ENCODE measurements at places on chromosomes 3 and 15.

DNA sequence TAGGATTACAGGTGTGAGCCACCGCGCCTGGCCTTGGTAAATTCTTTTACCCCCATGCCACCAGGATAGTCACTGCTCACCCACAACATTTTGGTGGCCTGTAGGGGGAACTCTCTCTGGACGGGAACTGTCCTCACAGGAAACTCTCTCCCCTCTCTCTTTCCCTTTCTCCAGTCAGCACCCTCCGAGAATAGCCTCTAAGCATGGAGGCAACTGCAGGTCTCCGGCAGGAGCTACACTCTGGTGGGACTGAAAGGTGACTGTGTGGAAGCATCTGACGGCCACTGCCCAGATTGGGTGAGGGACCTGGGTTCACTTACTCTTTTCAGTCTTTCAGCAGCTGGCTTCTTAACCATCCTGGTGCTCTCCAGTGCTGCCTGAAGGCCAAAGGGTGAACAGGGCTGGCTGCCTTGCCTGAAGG, 21.3 kb downstream of the TRANK1 start:
- no peak for DNase-seq

DNA sequence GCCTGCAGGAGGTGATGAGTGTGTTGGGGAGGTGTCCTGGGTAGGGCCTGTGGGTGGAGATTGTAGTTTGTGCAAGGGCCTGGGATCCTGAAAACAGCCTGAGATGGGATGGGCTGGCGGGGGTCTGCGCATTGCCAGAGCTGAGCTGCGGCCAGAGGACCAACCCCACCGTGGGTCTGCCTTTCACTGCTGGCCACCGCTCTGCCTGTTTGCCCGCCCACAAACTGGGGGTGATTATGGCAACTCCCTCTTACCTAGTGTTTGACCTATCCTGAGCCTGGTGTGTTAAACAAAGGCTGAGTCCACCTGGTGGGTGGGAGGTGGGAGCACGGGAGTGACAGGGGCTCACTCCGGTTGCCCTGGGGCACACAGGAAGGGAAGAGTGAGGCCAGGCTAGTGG, 9.8 kb downstream of the ABTB1 start:
- no peak for DNase-seq

GRCh38 chr15:78082743-78083110, 5.2 kb upstream of the TBC1D2B start:
- DNase-seq = no peak

DNA sequence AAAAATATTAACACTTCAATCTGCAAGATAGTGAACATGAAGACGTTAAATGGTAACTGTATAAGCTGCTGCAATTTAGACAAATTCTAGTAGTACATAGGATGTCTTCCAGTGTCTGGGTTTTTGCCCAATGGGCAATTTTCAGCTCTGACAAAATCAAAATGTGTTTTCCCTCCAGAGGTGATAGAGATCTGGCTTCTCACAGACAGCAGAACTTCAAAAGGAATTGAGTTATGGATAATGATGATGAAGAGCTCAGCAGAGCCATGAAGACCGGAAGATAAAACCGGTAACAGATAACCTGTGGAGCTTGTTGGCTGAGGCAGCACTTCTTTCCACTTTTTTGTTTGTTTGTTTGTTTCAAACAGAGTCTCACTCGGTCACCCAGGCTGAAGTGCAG, 89.4 kb upstream of the NTRK3 start:
- no peak for DNase-seq

DNA sequence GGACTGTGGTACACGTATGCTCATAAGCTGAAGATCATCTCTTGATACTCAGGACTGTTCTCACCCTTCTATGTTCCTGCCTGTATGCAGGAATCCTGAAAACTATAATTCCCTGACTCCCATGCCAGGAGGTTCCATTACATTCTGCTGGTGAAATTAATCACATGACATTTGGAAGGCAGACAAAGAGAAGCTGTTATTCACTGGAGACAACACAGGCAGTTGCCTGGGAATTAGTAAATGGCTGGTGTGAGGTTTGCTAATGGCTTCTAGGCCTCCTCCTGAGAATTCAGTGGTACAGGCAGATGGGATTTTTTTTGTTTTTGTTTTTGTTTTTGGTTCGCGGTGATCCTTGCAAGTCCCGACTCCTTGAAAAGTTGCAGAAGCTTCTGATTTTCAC, 91.4 kb downstream of the CTNNB1 start:
- DNase-seq = no peak

- DNase-seq = no peak
Measured at GRCh38 chr15:68301301-68301700, 23.8 kb downstream of the FEM1B start.

DNA sequence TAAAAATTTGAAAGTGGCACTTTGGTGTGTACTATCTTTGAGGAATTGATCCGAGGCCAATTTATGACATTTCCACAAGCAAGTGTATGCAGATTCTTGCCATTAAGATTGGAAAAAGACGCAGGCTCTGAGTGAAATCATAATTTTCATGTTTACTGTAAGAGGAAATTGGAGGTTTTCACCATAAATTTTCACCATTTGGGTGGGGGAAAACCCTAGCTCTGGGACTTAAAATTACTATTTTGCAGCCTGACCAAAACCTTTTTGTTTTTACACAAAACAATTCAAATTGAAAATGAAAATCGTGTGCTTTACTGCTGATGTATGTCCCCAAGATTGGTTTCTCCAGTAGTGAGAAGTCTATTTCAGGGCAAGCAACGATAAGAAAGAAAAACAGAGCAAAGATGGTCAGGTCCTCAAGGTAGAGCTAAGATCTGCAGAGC, 282.6 kb downstream of the FOXP1 start:
- DNase-seq = no peak

DNA sequence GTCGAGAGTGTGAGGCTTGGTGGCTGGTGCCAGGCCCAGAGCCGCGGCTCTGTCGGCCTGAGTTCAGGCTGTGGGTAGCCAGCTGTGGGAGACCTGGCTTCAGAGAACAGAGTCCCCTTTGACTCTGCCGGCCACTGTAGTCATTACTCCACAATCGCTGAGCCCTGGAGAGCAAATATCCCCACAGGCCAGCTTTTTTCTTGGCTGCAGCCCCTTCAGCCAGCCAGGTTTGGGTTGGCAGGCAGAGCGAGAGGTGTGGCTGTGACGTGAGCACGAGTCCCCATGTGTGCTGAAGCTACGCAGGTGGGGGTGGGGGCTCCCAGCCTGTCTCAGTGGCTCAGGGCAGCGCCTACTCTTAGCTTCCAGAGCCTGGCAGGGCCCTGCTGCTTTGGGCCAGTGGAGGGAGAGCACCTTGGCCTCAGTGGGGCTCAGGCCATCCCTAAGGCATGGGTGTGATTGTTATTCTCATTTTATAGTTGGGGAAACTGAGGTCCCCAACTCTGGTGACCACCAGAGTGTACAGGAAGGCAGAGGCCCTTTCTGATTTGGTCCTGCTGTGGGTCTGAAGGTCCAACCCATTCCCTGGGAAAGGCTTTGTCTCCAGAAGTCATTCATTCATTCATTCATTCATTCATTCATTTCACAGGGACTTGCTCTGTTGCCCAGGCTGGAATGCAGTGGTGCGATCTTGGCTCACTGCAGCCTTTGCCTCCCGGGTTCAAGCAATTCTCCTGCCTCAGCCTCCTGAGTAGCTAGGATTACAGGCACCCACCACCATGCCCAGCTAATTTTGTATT, 45.7 kb upstream of the LCTL start:
- DNase-seq = no peak

DNA sequence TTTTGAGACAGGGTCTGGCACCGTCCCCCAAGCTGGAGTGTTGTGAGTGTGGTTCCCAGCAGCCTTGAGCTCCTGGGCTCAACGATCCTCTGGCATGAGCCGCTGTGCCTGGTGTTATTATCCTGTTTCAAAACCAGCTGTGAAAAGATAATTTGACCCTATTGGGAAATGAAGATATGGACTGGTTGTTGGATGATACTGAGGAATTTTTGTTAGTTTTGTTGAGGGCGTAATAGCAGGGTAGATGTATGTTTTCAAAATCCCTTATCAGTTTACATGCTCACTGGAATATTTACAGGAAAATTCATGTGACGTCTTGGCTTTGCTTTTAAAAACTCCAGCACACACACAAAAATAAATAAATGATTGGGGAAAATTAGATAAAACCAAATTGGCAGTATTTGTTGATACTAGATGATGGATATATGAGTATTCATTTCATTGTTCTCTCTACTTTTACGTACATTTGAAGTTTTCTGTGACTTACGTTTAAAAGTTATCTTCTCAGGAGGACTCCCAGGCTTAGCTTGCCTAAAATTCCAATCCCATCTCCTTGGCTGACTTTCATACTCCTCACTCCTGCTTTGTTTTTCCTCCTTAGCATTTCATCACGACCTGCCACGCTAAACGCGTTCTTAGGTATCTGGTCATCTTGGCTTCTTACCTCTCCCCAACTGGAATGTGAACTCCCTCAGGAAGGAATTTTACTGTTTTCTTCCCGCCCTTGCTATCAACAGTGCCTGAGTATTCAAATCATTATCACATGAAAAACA, 56.8 kb upstream of the TFRC start:
- peak; percentile 50 for DNase-seq

- DNase-seq = peak; percentile 60
Measured at GRCh38 chr15:78950902-78951840, 6.3 kb upstream of the CTSH start.

GRCh38 chr3:16510620-16511319, 2.7 kb downstream of the RFTN1 start:
- no peak for DNase-seq

DNA sequence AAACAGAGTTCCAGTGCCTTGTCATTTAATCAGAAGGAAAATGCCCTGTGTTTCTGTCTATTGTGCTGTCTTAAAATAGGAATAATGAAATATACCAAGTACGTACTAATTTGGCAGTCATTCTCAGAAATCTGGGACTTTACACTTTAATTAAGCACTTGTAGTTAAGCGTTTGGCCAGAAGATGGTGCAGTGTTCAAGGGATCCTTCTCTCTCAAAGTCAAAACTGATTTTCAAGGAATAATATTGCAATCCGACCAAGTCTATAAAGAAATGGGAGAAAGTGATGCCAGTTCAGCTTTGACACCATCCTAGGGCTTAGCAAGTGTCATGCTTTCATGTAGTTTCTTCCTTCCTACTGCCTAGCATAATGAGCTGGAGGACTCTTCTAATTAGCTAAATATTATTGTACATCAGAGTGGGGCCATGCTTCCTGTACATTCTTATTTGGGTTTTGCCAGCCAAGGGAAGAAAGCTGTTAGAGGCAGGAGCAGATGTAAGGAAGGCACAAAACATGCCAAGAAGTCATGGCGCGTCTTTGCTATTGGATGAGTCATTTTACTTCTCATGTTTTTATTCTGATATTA, 64.8 kb downstream of the SAMMSON start:
- DNase-seq = peak; percentile 75

DNA sequence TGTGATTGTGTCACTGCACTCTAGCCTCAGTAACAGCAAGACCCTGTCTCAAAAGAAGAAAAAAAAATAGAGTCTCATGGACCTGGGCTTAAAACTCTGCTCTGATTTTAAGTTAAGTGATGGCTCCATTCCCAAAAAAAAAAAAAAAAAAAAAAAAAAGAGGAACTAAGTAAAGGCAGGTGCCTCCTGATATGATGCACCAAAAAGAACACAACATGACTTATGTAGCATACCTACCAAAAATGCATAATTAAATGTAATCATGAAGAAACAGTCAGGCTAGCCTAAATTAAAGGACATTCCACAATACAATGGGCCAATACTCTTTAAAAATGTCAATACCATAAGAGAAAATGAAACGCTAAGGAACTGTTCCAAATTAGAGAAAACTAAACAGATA, 5.4 kb upstream of the IREB2 start:
- no peak for DNase-seq

DNA sequence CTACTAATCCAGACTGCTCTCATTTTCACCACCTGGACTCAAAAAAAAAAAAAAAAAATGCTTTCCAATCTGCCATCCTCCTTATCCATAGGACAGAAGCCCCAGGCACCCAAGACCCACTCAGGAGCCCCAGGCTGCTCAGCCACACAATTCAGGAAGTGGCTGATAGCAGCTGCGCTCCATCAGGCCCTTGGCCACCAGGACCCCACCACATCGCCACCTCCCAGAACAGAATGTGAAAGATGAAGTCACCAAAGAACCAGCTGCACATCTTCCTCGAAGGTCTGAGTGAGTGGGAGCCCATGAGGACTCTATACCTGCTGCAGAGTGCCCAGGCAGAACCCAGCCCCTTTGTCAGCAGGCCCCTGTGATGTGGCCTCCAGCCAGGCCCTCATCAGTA, 19.5 kb downstream of the POC1A start:
- DNase-seq = no peak

- DNase-seq = peak; percentile 95
Measured at GRCh38 chr3:30659270-30660130, 53.1 kb downstream of the TGFBR2 start.

- peak; percentile 88 for DNase-seq
Measured at GRCh38 chr3:149970716-149971402, at the start of gene PFN2. TSS of gene PFN2 (minus strand) at chr3:149970895. CDS start at chr3:149970856, 39 bp downstream.

DNA sequence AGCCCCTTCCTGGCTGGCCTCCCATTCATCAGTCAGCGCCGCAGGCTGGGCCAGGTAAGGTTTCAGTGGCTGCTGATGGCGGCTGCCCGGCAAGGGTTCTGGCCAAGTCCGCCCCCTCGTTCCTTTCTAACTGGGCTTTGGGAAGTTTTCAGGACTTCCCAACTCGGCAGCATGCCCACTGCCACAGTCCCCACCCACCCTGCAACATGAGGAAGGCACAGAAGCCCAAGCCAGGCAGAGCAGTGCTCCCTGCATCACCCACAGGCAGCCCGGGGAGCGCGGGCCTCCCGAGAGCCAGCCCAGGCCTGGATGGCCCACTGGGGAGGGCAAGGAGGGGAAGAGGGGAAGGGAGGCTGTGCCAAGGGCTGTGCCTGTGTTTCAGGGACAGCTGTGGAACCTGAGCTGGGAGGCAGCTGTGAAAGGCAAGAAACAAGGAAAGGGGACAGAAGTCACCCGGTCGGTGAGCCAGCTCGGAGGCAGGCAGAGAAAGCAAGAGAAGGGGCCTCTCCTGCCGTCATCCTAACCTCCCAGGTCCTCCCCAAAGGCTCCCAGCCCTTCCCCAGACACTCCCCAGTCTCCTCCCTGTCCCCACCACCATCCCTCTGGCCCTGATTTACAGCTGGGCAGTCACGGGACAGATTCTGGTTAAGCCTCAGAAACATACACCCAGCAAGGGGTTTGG, 73.9 kb downstream of the CPN2 start:
- DNase-seq = no peak

GRCh38 chr15:36550650-36551049, 28.8 kb upstream of the CDIN1 start:
- DNase-seq = no peak

DNA sequence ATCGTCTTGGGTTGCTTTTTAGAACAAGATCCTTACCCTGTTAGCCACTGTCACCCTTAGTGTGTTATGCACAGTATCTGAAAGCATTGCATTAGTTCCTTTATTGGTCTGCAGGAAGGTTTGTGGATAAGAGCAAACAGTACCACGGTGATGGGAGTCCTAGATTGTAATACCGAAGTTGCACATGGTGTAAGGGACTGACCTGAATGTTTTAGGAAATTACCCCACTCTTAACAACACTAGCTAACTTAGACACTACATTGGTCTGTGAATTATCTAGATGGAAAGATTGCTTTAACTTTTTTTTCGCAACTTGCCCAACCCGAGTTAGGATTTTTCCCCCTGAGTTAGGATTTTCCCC, 1.3 kb downstream of the STT3B start:
- DNase-seq = peak; percentile 40

GRCh38 chr3:160090653-160091052, 102.0 kb downstream of the IL12A start:
- DNase-seq = no peak

GRCh38 chr3:37709946-37710640, 151.6 kb upstream of the CTDSPL start:
- no peak for DNase-seq
